ENCODE measurements at places on chromosomes 5 and 9.

- no peak for DNase-seq
Observed at GRCh38 chr5:57176350-57176857, 2.5 kb downstream of the GPBP1 start.

- no peak for DNase-seq
Observed at GRCh38 chr5:52605317-52606313, 182.1 kb upstream of the ITGA1 start.

GRCh38 chr5:133735346-133735745 is 123.0 kb upstream of the FSTL4 start:
- no peak for DNase-seq

DNA sequence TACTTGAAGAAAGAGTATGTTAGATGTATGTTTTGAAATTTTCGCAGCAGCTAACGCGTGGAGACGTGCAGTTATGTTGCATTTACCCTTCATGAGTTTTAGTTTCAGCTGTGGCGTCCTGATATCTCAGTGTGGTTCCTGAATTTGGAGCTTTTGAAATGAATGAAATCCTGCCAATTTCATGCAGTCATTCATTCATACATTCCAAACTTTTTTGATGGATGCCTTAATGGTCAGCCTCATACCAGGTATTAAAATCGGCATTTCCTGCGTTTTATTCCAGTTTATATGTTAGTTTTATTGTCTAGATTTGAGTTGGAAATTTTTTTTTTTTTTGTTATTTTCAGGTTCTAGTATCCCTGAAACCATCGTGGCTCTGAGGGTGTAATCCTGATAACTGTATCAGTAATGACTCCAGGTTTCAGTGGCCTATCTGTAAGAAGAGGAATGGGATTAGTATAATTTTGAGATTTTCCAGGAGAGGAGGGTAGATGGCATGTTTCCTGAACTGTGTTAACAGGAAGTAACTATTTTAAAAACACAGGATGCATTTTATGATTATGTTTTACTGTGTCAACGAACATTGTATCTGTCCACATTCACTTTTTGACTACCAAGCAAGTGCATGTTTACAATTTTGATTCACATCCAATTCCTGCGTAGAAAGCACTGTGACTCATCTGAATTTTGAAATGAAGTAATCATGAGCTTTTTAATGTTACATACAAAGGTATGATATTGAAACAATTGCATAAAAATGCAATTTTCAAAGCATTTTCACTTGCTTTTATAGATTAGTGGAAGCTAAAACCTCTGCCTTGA is 1.0 kb downstream of the FOCAD start:
- no peak for DNase-seq

DNA sequence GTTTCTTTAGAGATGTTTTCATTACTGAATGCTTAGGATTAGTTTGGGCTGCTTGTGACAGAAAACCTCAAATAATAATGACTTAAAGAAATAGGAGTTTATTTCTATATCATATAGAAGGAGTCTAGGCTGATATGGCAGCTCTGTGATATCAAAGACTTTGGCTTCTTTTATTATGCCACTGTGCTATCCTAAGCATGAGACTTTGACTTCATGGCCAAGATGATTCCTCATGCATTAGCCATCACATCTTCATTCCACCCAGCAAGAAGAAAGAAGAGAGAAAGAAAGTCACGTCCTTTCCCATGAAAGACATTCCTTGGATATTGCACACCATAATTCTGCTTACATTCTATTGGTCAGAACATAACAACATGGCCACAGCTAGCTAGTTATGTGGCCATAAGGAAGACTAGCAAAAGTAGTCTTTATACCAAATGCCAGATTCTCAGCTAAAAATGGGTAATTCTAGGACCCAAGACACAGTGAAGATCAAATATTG is 76.2 kb downstream of the DAPK1 start:
- no peak for DNase-seq

DNA sequence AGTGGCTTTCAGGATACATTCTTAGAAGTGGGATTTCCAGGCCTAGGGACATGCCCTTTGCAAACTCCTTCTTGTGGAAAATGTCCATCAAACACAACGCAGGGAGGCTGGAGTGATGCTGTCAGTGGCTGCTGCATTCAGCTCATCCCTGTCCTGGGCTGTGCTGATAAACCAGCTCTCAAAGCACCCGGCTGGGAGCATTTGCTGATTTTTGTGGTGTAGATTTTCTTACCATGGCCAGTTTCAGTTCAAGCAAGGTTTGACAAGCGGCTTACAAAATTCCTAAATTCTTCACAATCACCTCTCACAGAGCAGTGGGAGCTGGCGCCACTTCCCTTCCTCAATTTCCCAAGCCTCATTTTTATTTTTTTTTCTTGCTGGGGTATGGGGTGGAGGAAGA is 28.2 kb downstream of the FAM163B start:
- no peak for DNase-seq

DNA sequence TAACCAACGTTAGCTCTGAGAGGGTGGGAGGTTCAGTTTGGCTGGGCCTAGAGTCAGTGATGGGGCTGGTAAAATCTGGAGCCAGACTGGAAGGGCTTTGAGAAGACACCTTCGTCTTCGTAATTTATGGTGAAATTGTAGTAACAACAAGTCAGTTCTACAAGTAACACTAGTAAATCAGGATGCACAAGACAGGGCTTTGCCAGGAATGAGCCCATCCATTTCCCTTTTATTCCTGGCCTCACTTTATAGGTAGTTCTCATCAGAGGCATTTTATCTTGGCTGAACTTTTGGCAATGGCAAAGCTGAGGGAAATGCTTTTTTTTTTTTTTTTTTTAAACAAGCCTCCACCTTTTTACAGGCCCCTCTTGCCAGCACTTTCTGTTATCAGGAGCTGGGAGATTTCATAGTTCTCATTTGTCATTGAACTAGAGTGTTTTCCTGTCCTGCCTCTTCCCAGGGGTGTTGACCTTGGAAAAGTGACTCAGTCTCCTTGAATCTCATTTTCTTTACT is 110.5 kb upstream of the KLF4 start:
- no peak for DNase-seq

GRCh38 chr9:120876842-120877240 is at the start of gene PHF19:
TSS of gene PHF19 (minus strand) at chr9:120877188. CDS start at chr9:120874741, 2,447 bp downstream.
- no peak for DNase-seq

GRCh38 chr5:78627175-78627574 is 21.4 kb downstream of the LHFPL2 start:
- no peak for DNase-seq

- DNase-seq, result no peak
Observed at GRCh38 chr5:38782180-38782835, 63.5 kb upstream of the OSMR start.

GRCh38 chr5:72451741-72452505 is 55.3 kb downstream of the ZNF366 start:
- no peak for DNase-seq

DNA sequence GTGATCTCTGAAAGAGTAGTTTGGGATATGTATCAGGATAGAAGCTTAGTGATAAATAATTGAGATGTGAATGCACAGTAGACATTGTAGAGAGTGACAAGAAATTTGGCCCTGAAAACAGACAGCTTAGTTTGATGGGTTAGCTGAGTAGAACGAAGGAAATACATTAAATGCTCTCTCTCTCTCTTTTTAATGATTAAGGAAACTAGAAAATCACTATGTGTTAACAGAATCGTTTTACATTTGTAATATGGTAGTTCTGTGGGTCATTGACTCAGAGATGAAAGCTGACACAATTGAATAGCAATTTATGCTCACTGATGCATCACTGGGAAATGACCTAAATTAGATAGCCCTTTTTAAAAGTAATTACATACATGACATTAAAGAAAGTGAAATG is 739.8 kb upstream of the PTPRD start:
- DNase-seq, result no peak

DNA sequence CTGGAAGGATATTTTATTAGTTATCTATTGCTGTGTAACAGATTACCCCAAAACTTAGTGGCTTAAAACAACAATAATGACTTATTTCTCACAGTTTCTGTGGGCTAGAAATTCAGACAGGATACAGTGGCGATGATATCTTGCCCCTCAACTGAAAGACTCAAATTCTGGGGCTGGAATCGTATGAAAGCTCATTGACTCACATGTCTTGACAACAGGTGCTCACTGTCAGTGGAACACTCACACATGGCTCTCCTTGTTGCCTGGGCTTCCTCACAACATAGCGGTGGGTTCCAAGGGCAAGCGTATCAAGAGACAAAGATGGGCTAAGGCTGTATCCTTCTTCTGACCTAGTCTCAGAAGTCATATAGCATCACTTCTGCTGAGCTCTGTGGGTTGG is 3.7 kb upstream of the GNPDA1 start:
- no peak for DNase-seq

DNA sequence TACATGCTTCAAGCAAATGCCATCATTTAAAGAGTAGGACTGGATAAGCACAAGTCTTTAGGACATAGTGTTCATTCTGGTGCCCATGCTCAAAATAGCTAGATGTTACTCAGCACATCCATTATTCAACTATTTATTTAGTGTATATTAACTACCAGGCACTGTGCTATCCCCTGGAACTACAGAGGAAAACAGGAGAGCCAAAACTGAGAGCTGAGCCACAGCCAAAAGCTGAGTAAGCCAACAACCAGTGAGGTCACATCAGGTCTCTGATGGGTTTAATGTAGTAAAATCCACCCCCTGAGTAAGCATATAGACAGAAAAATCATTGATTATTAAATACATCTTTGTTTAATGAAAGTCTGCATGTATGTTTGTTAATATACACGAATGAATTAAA is 469.3 kb upstream of the DMAC1 start:
- DNase-seq, result no peak

GRCh38 chr5:178450121-178451028 is 139.8 kb downstream of the COL23A1 start:
- DNase-seq, result no peak

DNA sequence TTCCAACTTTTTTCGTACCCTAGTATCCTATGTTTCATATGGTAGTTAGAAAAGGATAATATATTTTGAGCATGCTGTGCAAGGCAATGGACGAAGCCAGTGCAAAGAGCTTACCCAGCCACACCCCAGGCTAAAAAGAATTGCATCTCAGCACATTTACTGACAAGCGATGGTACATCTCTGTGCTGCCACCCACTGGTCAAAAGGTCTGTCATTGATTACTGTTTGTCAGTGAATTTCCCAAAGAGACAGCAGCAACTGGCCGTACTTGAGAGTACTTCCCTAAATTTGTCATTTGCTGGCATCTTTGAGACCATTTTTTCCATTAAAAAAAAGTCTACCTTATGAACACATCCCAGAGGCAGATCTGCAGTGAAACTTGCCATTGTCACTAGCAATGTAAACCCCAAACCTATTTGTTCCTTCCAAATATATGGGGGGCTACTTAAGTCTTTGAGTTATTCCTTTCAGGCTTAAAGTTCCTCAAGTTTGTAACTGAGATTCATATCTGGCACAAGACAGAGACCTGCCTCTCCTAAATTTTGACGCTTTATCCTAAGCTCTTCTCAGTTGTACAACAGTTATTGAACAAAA is 184.3 kb downstream of the CTNND2 start:
- DNase-seq, result no peak

DNA sequence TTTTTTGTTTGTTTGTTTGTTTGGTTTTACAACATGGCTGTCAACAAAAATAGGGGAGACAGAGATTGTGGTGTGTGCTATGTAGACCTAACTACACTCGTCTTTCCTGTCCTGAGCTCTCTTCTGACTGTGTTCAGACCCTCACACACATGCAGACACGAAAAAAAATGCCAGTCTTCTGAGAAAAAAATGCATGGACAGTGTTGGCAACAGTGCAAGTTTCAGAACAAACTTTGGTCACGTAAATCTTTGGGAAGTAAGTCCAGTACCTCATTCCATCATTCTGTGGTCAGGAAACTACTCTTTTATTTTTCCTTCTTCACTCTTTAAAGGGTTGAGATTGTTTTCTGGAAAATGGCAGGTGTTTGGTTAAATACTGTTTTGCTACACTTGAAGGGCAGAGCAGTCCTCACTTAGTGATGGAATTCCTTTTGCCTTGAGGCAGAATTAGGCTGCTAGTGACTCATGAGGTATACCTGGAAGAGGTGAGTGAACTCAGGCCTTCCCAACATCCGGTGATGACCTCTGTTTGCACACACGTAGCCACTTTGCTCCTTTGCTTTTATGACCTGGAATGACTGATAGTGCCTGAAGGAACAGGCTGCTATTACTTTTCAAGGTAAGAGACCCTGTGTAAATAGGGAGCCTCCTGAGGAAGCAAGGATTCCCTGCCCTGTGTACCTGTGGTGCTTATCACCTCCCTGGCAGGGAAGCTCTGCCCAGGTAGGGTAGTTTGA is 81.6 kb upstream of the TNFAIP8 start:
- DNase-seq, result no peak

DNA sequence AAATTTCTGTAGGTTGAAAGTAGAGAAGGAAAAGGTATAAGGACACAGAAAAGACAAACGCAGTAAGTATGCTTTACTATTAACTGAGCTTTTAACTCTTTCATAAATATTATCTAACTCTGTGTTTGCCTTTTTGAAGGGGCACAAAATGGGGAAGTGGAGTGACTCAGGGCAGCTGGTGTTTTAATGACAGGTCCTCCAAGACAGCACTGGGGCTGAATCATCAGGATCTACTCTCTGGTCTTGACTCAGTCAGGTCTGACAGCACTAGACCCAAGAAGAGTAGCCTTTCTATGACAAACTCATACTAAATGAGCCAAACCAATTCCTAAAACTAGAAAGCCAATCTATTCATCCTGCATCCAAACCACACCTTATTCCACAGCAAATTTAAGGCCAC is 102.2 kb downstream of the APTX start:
- no peak for DNase-seq

GRCh38 chr9:134892221-134892620 is 11.6 kb downstream of the FCN2 start:
- DNase-seq, result no peak

GRCh38 chr9:14428781-14429230 is 114.9 kb upstream of the NFIB start:
- DNase-seq, result no peak

DNA sequence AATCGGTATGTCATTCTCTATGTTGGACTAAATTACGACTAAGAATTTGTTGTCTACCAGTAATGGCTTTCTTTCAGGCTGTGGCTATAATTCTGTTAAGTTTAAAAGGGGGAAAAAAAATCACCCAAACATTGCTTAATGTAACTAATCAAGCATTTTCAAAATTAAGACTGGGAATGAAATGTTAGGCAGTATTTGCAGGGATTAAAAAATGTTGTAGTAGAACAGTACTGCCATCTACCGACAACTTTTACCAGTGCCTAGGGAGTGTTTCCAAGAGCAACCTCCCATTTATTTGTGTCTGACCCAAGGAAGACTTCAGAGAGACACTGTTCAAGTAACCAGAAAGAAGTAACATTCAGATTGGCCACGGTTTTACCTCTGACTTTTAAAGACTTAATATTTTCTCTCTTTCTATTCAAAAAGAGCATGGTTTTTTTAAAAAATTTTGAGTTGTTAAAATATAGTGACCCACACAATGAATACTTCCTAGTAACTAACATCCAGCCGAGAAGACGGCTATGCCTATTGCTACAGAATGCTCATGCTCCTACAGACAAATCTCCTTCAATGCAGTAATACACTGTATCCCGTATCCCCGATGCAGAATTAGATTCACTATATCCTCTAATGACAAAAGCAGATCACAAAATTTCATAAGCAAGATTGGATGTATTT is 92.4 kb downstream of the ARL15 start:
- DNase-seq, result no peak

GRCh38 chr5:168695301-168695835 is 116.2 kb upstream of the PANK3 start:
- DNase-seq, result no peak

GRCh38 chr5:43313035-43313853 is at the start of gene HMGCS1:
TSS of gene HMGCS1 (minus strand) at chr5:43313412. CDS start at chr5:43298965, 14,447 bp downstream.
- peak; percentile 96 for DNase-seq

- DNase-seq, result no peak
Observed at GRCh38 chr5:40355181-40355580, 324.5 kb upstream of the PTGER4 start.

GRCh38 chr5:65395526-65396155 is 86.1 kb downstream of the ADAMTS6 start:
- no peak for DNase-seq

All from caudate nucleus (tissue), 63 donors.